ENCODE measurements at places on chromosomes 7 and 10. TPM values are rescaled to one million over a fixed set of nuclear protein-coding genes. Genes with fewer than 3 reads are reported as not detected.

The PSD gene
- total RNA-seq: 1.6 TPM

The BMPER gene
- total RNA-seq: not detected

The SNX10 gene
- total RNA-seq: 39.2 TPM

DNA sequence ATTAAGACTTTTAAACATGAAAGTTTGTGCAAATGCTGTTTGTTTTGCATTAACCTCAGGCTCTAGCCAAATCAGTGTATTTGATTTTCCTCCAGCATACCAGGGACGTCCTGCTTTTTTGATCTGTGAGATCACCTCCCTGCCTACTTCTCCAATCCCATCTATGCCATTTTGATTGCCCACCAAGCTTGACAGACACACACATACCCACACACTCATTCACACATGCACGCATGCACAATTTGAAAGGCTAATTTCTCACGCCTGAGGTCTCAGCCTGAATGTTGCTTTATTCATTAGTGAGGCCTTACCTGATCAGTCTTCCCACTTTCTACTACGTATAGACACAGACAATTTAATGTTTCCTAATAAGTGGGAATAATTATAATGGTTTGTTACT, 53.5 kb downstream of the CDK13 start:
- no peak for DNase-seq

DNA sequence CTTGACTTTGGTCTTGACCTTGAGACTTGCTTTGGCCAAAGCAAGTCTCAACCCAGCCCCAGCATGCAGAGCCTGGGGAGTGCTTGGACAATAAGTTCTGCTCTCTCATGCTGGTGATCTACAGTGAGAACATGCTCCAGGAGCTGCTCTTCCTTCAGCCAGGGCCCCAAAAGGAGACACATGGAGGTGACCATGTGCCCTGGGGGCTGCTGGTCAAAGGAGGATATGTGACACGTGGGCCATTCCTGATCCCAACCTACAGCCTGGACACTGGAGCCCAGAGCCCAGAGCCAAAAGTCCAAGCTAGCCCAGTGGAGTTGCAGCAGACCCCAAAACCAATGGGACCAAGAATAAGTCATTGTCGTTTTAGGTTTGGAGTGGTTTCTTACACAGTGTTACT, 78.2 kb upstream of the CHST15 start:
- no peak for DNase-seq

GRCh38 chr10:31171402-31172083, 139.9 kb upstream of the ZNF438 start:
- no peak for DNase-seq

The RNF32 gene
- 1.4 TPM for total RNA-seq

The NPFFR1 gene
- not detected for total RNA-seq

GRCh38 chr10:97376413-97376812, 24.7 kb downstream of the RRP12 start:
- DNase-seq: no peak

GRCh38 chr7:33892945-33893344, 12.4 kb upstream of the BMPER start:
- no peak for DNase-seq

Data from activated CD8-positive, alpha-beta T cell treated with anti-CD3 and anti-CD28 coated beads, Interleukin-2, amount 10 ng/mL, durations not matched to agents 7 days and 5 days (primary cell).